Left kidney (tissue), 8 donors: ENCODE measurements at places on chromosomes 1 and 21. TPM values are rescaled to one million over a fixed set of nuclear protein-coding genes. Genes with fewer than 3 reads are reported as not detected.

DNA sequence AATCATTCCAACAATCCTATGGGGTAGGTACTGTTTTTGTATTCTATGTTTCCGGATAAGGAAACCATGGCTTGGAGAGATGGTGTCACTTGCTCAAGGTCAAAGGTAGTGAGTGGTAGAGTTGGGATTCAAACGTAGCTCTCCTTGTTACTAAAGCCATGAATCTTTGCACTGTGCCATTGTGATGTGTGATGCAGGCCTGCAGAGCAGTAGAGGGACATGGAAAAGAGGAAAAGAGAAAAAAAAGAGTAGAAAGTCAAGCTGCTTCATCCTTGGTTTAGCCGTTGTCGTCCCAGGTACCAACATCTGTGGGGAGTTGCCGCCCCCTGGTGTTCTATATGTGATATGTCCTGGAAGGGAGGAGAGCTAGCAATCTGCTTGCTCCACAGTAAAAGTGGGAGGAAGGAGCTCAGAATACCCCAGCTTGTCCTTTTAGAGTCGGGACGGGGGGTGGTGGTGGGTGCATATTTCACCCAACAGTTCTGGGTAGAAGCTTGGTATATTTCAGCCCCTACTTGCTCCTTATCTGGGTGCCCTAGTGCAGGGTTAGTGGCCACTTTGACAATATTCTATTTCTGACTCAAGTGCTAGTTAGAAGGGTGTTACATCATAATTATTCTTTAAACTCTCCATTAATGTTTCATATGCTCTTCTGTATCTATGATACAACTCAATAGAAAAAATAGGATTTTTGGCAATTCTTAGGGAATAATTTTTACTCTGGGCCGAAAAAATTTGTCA, 98.4 kb downstream of the EBNA1BP2 start:
- DNase-seq = peak; percentile 83

DNA sequence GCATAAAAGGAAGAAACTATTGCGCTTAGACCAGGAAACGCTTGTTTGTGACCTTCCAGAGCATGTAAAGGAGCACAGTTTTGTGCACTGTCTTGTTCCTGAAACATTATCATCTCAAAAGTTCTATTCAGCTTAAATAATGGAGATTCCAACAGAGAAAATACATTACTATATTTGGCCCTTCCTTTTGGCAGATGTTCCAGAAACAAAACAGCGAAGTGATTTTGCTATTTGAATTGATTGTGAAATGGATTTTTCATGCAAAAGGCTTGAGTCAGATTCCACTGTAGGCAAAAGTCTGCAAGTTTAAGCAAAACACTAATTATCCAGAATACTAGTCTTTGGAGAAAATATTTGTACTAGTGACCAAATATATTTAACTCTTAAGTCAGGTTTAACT, 80.3 kb upstream of the PTBP2 start:
- no peak for DNase-seq

- no peak for DNase-seq
These were observed 67.1 kb downstream of the FGGY start for GRCh38 chr1:59364037-59364436.

DNA sequence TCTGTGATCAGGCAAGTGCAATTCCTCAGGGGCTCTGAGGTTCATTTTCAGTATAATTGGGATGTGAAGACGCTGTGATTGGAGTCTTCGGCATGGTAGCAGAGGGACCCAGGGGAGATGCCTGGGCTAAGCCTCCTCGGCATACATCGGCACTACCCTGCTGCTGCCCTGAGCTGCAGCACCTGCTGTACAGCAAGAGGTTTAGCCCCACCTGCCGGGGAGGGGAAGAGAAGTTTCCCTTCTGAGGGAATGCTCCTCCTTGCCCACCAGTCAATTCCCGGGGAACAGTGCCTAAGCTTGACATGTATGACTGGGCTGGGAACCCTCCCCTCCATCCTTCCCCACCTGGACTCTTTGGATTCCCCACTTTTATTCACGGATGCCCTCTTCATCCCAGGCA, 24.9 kb downstream of the CNIH3 start:
- no peak for DNase-seq

DNA sequence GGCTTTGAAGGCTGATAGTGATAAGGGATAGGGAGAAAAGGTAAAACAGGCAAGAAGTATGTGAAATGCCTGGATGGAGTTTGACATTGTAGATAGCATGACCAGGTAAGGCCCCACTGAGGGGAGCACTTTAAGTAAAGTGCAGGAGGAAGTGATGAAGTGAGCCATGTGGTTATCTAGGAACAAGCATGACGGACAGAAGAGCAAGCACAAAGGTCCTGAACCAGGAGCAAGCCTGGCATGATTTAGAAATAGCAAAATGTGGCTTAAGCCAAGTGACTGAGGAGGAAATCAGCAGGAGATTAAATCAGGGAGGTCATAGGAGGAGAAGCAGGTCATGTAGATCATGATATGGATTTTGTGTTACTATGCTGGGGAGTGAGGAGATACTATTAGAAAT, 129.2 kb downstream of the GLUL start:
- DNase-seq = no peak

DNA sequence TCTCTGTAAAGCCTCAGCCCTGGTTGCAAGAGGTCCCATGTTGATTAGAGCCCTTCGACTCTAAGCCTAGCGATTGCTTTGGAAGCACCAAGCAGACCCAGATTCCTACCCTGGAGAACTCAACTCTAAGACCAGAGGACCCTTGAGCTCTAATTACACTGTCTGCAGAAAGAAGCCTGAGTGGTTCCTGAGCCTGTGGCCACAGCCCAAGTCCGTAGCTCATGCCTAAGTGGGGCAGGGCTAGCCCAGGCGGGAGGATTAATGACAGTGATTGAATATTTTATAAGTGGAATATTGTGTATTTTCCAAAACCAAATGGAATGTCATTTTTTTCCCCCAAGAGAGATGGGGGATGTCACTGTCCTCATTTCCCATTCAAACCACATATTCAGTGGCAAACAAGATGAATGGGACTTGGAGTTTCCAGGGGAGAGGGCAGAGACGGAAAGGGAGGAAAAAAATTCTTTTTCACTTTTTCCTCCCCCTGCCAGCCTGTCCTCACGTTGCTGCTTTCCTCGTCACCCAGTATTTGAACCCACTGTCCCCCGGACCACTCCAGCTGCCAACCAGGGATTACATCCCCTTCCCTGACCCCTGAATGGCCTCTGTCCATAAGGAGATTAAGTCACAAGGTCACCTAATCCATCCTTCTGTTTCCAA, 79.6 kb upstream of the CTTNBP2NL start:
- DNase-seq = no peak

DNA sequence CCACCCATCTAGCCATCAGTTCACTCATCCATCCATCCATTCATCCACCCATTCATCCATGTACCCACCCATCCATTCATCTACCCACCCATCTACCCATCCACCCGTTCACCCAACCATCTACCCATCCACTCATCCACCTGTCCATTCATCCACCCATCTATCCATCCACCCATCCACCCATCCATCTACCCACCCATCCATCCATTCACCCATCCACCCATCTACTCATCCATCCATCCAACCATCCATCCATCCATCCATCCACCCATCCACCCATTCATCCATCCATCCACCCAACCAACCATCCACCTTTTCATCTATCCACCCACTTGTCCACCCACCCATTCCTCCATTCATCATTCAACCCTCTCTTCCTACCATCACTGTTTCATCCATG, 80.3 kb downstream of the KIF14 start:
- no peak for DNase-seq

DNA sequence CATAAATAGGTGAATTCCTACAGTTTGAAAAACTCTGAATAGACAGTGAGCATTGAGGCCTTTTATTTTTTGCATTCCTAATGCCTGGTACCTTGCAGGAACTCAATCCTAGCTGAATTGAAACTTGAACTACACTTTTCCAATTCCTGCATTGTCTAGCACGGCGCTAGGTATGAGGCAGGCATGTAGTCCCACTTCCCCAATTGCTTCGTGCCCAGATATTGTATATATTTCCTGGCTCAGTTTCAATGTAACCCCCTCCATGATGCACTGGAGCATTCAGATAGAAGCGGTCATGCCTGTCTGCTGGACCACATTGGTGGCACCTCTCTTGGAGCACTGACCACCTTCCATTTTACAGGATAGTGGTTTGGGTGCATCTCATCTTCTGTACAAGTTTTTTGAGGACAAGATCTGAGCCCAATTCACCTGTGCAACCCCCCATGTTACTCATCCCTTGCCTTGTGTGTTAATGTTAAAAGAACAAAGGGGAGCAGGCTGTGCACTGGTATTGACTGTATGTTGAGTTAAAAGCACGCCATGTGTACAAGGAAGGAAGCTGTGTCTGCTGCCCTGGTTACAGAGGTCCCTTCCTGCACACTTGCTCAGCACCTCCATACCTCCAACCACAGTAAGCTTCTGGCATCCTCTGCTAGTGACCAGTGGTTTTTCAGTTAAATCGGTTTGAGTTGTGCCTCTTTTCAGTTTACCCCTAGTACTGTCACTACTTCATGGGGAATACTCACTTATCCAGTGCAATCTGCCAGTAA, 10.0 kb upstream of the RAB7B start:
- no peak for DNase-seq

FNDC10 gene
- polyA plus RNA-seq = 2.4 TPM

SPATA21 gene
- polyA plus RNA-seq = 0.40 TPM

CALML6 gene
- 0.65 TPM for polyA plus RNA-seq

RSPH1 gene
- polyA plus RNA-seq = 14.4 TPM
